ENCODE measurements at places on chromosomes 5 and 9.

DNA sequence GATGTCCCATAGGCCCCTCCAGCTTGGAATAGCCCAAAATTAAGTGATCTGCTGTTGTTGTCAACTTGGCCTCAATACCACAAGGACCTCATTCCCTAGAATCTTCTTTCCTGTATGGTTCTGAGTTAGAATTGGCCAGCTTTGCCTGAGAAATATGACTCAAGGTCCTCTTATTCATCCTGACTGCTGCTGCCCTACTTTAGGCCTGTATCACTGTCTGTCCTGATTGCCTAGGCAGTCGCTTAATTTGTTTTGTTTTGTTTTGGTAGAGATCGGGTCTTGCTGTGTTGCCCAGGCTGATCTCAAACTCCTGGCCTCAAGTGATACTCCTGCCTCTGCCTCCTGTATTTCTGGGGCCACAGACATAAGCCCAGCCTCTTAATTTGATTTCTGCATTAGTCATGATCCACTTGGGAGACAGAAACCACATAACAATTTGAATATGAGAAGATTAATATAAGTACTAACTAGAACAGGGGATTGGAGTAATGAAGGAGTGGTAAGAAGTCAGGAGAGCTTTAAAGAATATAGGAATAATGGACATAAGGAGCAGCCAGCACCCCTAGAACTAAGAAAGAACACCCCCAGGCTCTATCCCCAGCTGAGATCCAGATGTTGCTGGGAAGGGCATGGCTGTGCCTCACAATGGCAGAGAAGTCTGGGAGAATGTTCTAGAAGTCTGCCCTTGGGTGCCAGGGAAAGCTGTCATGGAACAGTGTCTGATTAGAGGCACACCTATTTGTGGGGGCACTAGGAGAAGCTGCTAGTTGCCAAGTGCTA, 4.6 kb downstream of the TEX53 start:
- no peak for DNase-seq

- DNase-seq = no peak
Observed at GRCh38 chr5:179766021-179766725, 27.6 kb upstream of the LTC4S start.

GRCh38 chr5:1868886-1869475, 13.7 kb downstream of the IRX4 start:
- no peak for DNase-seq

GRCh38 chr5:139701056-139701741, 53.0 kb downstream of the CXXC5 start:
- no peak for DNase-seq

- no peak for DNase-seq
Observed at GRCh38 chr5:14211818-14212803, 69.0 kb downstream of the TRIO start.

GRCh38 chr9:107485458-107486043, 4.0 kb downstream of the KLF4 start:
- DNase-seq = no peak

DNA sequence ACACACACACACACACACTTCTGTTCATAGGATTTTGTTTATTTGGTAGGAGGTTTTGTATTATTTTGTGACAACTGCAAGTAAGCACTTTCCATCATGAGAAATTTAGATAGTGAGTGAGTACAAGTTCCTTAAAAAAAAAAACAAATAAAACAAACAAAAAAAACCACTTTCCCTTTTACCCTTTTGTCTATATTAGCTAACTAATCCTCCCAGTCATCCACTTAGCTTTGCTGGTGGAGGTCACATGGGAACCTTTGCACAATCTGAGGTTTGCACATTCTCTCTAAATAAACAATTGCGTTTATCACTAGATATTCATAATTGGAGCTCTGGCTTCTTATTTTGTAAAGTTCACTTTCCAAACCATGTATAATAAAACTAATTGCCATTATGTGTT, 6.8 kb downstream of the ITGA1 start:
- DNase-seq = no peak

GRCh38 chr5:150285114-150285513, 4.5 kb downstream of the CAMK2A start:
- no peak for DNase-seq

DNA sequence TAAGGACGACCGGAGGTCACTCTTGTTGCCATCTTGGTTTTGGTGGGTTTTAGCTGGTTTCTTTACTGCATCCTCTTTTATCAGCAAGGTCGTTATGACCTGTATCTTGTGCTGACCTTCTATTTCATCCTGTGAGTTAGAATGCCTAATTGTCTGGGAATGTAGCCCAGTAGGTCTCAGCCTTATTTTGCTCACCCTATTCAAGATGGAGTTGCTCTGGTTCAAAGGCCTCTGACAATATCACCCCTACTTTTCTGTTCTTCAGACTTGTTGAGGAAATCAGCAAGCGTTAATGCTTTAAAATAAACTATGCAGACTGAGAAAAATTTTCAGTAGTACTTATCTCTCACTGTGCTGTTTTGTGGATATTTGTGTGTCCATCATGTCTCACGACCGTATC, 92.6 kb downstream of the MTRR start:
- DNase-seq = no peak
